ENCODE measurements at places on chromosomes 6 and 20.

DNA sequence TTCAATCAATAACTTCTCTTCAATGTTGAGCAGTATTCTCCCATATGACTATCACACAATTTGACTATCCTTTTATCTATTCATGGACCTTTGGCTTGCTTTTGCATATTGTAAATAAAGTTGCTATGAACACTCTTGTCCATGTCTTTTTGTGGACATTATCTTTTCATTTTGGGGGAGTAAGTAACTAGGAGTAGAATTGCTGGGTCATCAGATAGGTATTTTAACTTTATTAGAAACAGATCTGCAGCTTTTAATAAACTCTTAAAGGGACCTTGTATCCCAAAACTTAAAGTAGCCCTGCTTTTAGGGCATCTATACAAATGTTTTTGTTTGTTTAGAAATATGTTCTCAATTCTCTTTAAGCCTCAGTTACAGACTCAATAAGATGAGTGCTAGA, 614.2 kb upstream of the CITED2 start:
- no peak for DNase-seq

DNA sequence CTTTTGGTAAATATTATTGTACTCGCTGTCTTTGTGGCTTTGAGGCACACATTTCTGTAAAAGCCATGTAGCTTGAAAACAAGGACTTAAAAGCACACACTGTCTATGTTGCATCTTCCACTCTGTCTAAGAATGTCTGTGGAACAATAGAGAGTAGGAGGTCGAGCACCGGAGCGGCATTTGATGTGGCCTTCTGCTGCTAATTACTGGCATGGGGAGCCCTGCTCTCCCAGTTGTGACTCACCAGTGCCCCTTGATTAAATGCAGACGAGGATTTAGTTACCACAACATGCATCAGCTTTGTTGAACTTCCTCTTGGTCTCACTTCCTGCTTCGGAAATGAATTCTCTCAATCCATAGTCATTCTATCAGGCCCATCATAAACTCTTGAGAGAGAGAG, 680.7 kb upstream of the SLC35B3 start:
- no peak for DNase-seq

- no peak for DNase-seq
Measured at GRCh38 chr6:68343901-68344300, 291.2 kb upstream of the ADGRB3 start.

DNA sequence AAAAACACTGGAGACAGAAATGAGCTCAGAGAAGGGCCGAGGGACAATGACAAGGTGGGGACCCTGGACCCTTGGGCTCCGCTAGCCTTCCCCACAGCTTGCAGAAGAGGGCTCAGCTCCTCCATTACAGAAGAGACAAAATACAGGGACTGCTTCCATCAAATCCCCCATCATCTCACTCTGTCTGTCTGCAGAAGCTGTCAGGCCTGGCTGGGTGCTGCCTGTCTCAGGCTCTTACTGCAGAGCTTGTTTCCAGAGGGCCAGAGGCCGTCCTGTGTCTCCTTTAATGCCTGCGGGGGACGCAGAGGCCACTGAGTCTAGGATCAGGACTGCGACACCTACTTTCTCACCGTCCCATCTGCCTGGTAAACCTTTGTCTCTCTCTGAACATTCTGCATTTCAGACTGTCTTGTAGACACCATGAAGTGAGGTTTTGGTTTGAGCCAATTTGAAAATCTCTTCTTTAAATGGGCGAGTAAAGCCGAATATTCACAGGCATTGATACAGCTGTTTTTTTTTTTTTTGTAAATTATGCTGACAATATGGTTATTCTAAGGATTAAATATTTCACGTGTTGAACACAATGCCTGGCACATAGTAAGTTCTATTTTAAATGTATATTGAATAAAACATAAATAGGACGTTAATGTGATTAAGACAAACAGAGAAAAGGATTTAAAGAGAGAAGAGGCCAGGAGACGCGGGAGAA, 28.3 kb downstream of the RNASET2 start:
- DNase-seq, result no peak

DNA sequence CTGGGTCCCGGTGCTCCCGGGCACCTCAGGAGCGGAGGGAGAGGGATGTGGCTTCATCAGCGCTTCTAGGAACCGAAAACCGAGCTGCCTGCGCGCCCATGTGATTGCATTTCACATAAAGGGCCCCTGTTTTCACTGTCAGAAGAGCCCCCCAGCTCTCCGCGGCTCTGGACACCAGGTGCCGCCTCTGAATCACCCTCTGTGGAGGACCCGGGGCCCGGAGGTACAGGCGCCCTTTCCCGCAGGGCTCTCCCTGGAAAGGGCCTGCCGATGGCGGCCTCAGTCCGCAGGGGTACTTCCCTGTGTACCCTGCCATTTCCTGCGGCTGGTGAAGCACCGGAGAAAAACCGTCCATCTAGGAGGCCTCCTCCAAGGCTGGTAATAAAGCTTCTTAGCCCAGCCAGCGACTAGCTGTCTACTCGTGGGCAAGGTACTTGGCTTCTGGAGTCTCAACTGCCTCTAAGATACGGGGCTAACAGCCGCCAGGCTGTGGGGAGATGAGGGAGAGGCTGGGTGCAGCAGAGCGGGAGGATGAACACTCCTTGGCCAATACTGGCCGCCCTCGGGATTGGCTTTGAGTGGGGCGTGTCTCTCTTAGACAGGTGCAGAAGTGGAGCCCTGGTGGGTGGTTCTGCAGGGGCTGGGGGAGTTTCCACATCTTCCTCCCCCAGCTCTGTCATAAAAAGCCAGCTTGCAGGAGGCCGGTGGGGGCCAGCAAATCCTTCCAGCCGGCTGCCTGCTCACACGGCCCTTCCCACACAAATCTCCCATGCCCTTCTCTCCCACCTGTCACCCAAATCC, 1.6 kb downstream of the PPP1R16B start:
- DNase-seq, result peak; percentile 70

- no peak for DNase-seq
Measured at GRCh38 chr6:136337121-136337520, 47.5 kb upstream of the BCLAF1 start.

DNA sequence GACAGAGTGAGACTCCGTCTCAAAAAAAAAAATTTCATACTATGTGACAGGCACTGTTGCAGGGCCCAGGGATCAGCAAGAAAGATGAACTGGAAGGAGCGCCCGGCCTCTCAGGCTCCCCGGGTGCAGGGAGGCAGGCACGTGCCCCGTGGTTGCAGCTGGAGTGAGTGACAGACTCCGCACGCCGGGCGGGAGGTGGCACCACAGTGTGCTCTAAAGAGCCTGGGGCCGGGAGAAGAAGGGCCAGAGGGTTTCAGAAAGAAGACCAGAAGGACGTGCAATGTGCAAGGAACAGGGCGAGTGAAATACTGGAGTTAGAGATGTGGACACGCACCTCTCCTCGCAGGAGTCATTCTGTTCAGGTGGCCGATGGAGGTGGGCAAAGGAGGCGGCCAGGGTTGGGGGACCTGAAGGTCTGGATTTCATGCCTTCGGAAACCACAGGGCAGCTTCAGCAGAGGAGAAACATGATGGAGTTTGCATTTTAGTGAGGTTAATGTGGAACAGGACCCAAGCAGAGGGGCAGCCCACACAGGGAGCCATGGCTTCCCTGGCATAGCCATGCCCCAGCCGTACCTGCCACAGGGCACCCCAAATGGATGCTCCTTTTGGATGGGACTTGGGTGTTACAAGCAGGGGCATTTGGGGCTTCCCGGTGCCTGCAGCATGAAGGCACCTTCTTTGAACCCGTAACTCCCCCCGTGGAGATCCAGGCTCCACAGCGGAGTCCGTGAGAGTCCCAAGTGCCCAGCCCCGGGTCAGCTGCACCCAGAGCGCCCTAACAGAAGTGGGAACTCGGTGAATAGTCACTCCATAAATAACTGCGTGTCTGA, 226.2 kb downstream of the ERMARD start:
- DNase-seq, result no peak

- no peak for DNase-seq
Measured at GRCh38 chr6:168967281-168967925, 286.2 kb downstream of the THBS2 start.

DNA sequence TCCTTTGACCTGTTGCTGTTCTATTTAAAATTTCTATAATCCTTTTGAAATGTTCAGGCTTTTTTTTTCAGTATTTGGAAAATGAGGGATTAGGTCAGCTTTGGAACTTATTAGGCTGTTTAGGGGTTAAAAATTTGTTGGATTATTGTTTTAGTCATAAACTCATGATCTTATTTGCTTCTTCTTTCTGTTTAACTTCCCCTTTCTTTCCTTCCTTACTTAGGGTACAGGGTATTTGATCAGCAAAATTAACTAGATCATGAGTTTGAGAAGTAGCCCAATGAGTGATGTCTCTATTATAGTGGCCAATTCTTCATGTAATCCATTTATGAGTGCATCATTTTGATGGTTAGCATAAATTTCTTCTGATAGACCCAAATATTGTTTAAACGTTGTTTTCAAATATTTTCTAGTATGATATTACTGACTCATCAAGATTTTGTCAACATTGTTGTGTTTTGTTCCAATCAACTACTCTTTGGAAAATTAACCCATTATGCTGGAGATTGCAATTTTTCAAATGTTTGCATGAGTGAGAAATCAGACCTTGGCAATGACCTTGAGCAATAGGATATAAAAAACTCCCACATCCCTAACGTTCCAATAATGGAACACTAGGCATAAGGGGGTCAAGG, 94.4 kb downstream of the OTOR start:
- DNase-seq, result no peak

DNA sequence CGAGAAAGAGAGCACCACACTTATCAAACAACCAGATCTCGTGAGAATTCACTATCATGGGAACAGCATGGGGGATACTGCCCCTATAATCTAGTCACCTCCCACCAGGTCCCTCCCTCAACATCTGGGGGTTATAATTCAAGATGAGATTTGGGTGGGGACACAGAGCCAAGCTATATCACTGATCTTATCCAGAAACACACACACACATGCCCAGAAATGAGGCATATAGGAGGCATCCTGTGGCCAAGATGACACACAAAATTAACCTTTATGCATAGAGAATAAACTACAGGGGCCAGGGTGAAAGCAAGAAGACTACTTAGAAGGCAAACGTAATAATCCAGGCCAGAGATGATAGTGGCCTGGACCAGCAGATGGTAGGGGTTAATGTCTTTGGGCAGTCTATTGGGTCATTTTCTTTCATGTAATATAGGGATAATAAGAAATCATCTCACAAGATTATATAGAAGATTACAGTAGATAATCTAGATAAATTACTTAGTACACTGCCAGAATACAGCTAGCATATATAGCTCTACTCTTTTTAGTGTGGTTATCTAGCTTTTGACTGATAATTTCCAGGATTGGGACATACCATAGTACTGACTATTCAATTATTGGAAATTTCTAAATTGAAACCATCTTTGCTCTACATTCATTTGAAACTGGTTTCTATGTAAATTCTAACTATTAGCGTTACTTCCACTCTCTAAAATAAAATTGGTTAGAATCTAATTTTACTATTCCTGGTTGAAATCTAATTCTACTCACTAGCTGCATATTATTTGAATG, 20.0 kb downstream of the RNF144B start:
- DNase-seq, result no peak

GRCh38 chr20:33531885-33532284, 42.0 kb downstream of the CBFA2T2 start:
- DNase-seq, result no peak

GRCh38 chr6:136510299-136510698, 39.9 kb downstream of the MAP7 start:
- DNase-seq, result no peak

DNA sequence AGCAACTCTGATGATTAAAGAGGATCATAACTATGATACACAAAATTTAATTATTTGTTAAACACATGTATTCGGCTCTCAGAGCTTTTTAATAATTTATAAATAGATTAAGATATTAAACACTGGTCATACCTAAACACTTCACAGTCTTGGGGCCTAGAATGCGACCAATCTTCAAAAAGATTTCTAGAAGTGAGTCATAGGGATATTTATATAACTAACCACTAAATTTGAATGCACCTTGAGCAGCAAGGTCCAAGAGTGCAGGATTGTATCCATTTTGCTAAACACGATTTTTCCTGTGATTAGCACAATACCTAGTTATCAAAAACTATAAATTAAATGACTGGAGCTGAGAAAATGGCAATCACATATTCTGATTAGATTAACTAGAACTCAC, 709.3 kb downstream of the EPHA7 start:
- DNase-seq, result no peak

- no peak for DNase-seq
Measured at GRCh38 chr6:139498715-139499114, 124.3 kb upstream of the CITED2 start.

DNA sequence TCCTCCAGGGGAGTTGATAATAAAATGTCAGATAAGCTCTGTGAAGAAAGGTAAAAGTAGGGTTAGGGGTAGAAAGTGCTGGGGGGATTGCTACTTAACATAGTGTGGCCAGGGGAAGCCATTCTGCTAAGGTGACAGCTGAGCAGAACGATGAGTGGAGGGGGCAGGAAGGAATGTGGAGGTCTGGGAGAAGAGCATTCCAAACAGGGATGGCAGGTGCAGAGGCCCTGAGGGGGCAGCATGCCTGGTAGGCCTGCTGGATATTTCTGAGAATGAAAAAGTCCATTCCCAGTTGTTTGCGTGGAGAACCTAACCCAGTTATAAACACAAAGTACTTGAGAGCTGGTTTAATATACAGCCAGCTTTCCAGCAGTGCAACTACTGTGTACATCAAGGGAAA, 9.3 kb downstream of the GFRA4 start:
- no peak for DNase-seq

DNA sequence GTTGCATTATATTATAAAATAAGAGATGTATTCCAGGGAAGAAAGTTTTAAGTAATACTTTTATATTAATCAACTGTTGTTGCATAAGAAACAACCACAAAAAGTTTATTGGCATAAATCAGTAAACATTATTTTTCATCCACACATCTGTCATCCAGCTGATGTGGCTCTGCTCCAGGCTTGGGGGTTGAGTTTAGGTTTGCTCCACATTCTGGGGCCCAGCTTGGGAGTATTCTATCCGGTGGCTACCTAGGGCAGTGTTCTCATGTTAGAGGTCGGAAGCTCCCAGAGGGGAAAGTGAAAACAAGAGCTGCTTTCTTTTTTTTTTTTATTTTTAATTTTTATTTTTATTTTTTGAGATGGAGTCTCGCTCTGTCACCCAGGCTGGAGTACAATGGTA, 728.4 kb upstream of the FLRT3 start:
- no peak for DNase-seq

DNA sequence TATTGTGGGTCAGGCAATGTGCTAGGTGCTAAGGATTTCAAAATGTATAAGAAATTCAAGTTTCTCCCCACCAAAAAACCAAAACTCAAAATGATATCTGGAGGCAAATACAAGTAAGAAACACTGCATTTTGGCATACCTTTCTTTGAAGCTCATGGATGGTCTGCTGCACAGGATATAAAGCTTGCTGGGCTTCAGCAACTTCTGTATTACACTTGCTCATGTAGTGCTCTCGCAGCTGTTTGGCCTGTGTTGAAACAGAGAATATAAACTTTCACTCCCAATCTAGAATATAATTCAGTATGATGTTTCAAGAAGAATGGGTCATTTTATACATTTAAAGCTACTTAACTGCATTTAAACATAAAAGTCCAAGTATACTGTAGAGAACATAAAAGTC, 39.6 kb downstream of the SHPRH start:
- no peak for DNase-seq

GRCh38 chr6:156828280-156828703, 51.1 kb downstream of the ARID1B start:
- DNase-seq, result no peak

- DNase-seq, result no peak
Measured at GRCh38 chr6:158543606-158544185, 16.2 kb upstream of the TMEM181 start.
